GM13976 (cell line): ENCODE measurements at places on chromosomes 2 and 18.

DNA sequence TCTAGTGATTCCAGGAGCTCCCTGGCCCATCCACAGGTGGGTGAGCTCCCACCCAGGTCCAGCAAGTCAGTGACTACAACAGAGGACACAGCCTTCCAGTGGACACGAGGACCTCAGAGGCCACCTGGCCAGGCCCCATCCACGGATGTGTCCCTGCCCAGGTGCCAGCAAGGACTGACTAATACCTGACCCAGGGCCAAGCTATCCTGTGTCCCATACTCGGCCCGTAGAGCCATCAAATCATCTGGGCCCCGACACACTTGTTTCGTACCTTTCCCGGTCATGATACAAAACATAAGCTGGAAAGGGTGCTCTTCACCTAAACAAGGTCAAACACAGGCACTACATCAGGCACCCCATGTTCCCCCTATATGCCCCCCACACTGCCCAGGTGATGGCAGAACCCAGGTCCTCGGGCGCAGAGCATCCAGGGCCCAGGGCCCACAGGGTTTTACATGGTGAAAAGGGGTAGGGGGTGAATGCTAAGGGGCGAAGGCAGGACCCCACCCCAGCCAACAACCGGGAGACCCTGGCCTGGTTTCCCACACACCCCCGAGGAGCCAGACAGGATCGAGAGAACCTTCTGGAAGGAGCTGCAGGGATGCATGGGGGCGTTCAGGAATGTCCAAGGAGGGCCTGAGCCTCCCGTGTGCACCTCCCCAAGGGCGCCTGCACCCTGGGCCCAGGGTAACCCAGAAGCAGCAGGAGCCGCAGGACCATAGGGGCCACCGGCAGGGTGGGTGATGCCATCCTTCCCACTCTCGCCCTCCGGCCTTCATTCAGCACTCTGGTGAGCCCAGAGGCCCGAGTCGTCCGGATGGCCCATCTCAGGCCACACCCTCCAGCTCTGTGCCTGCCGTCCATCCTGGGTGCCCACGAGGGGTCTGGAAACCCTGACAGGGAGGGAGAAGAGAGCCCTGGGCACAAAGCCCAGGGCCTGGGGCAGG, 94.3 kb downstream of the HDAC4 start:
- DNase-seq, result no peak

- no peak for DNase-seq
Measured at GRCh38 chr18:77098538-77099174, 33.9 kb downstream of the MBP start.

DNA sequence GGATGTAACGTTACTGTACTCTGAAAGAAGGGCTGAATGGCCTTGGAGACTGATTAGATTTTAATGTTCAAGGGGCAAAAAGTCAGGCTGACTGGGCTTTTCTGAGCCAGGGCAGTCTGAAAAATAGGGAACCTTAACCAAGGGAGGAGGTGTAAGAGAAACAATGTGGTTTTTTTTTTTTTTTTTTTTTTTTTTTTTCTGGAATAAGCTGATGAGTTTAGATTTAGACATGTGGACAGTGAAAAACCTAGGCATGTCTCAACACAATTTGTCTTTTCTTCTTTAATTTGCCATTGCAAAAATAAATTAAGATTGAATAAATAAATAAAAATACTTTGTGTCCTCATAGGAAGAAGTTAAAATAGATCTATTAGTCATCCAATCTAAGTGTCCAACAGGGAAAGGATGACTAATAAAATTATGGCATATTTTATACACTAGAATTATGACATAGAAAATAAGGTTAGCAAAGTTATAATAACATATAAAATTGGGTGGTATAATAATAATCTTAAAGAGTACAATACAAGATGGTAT, 237.6 kb upstream of the TRIB2 start:
- DNase-seq, result no peak

DNA sequence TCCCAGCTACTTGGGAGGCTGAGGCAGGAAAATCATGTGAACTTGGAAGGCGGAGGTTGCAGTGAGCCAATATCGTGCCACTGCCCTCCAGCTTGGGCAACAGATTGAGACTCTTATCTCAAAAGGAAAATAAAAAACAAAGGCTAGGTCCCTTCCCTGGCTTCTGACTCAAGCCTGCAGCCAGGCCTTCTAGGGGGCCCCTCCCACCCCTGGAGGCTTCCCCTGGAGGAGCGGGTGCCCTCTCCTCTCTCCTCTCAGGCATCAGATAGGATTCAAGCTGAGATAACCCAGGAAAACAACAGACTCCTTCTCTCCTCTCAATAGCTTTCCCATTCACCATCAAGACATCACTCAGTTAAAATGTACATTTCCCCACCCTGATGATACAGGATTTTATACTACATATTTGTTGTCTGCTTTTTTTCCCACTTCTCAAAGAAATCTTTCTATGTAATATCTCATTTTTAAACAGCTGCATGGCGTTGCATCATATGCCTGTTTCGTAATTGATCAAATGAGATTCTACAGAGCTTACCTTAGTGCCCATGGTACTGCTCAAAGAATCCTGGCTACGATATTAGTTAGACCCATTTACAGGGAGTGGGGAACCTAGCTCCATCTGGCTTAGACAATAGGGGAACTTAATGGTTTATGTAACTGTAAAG, 20.6 kb upstream of the C2orf72 start:
- DNase-seq, result no peak

- DNase-seq, result no peak
Measured at GRCh38 chr2:129909651-129910418, 69.6 kb upstream of the RAB6C start.

DNA sequence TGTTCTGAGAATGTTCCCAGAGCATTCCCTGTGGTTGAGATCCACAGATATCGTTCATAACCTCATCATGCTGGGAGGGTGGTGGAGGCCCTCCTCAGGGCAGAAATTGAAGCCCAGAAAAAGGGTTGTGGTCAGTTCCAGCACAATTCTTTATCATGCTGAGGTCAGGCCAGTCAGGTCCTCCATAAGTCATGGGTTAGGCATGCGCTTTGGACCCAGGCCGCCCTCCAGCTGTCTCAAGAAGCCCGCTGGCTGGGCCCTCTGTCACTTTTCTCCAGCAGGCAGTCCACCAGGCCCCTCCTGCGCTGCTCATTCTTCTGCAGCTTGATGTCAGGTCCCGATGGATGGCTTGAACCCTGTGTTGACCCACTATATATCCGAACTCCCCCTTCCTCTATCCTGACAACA, 151.1 kb upstream of the NT5C1B start:
- DNase-seq, result no peak

DNA sequence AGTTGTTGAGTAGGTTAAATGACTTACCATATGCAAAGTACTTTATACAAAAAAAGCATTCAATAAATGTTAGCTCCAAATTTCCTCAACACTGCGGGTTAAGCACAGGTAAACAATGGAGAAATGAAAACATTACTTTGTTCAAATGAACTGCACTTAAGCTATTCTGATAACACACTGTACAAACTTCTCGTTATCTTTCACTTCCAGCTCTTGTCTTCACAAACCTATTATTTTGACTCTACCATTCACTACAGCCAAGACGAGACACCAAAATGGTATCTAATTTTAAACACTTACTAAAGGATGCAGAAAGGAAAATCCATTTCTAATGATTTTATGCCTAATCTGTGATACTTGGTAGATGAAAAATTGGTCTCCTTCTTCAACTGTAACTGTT, 43.8 kb downstream of the SLC40A1 start:
- DNase-seq, result no peak

DNA sequence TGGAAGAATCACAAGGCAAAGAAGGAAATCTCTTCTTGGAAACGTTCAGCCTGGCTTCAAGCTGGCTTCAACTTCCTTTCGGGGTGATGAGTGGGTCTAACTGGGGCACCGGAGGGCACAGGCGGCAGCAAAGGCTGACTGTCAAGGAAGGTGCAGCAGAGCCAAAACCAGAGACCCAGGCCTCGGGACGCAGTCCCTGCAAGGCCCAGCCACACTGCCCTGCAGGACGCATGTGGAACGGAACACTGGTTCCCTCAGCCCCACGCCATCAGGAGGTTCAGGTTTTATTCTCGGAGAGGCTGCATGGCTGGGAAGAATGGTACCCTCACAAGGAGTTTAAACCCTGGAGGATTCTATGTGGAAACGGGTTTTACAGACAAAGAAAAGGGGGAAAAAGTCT, 165.5 kb downstream of the HDAC4 start:
- no peak for DNase-seq

DNA sequence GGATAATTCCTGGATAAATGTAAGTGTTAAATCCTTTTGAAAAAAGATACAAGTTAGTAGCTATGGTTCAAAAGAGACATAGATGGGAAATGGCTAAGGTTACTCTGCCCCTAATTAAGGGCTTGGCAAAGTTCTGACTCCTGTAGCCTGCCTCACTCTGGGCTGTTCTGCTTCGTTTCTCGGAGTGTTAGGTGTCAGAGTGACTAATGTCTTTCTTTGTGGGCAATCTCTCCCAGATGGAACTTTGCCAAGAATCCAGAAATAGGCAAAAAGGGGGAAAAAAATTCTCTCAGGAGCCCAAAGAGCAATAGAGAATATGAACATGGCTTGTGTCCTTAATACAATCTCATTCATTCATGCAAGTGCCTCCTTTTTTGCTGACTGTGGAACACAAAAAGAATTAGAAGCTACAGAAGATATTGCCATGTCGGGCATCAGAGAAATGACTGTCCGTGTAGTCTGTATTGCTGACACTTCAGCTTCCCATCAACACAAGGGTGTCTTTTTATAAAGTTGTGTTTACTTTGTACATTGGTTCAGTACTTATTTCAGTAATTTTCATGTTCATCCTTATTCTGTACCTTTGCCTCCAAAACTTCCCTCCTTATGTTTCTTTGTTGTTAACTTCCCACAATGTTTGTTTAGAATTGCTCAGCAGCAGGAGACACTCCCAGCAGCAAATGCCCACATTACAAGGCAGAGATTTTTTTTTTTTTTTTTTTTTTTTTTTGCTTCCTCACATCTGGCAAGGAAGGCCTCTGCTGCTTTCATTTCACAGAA, 134.0 kb downstream of the FTCDNL1 start:
- no peak for DNase-seq

GRCh38 chr2:108632332-108633160, 86.7 kb upstream of the RANBP2 start:
- DNase-seq, result no peak
